ENCODE measurements at places on chromosomes 11 and 22.
A peak's percentile ranks its signal among the peaks of the same experiment; 100 is the strongest.

GRCh38 chr11:125284245-125284850 lies 119.8 kb downstream of the PKNOX2 start:
- no peak for DNase-seq

- no peak for DNase-seq
These were observed 19.2 kb upstream of the MMP13 start for GRCh38 chr11:102974552-102975280.

- peak; percentile 69 for DNase-seq
These were observed 69.4 kb upstream of the FGF3 start for GRCh38 chr11:69888483-69889181.

DNA sequence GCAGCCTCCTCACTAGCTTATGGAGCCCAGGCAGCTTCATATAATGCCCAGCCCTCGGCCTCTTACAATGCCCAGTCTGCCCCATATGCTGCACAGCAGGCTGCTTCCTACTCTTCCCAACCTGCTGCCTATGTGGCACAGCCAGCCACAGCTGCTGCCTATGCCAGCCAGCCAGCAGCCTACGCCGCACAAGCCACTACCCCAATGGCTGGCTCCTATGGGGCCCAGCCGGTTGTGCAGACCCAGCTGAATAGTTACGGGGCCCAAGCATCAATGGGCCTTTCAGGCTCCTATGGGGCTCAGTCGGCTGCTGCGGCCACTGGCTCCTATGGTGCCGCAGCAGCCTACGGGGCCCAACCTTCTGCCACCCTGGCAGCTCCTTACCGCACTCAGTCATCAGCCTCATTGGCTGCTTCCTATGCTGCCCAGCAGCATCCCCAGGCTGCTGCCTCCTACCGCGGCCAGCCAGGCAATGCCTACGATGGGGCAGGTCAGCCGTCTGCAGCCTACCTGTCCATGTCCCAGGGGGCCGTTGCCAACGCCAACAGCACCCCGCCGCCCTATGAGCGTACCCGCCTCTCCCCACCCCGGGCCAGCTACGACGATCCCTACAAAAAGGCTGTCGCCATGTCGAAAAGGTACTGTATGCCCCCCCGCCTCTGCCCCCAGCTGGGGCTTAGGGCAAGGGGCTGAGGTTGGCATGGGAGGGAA lies 8.8 kb downstream of the RBM14 start:
- DNase-seq: no peak

- DNase-seq: no peak
These were observed 119.2 kb downstream of the KCNQ1OT1 start for GRCh38 chr11:2580571-2581001.

GRCh38 chr11:59773083-59773440 lies 17.9 kb downstream of the STX3 start:
- DNase-seq: no peak

DNA sequence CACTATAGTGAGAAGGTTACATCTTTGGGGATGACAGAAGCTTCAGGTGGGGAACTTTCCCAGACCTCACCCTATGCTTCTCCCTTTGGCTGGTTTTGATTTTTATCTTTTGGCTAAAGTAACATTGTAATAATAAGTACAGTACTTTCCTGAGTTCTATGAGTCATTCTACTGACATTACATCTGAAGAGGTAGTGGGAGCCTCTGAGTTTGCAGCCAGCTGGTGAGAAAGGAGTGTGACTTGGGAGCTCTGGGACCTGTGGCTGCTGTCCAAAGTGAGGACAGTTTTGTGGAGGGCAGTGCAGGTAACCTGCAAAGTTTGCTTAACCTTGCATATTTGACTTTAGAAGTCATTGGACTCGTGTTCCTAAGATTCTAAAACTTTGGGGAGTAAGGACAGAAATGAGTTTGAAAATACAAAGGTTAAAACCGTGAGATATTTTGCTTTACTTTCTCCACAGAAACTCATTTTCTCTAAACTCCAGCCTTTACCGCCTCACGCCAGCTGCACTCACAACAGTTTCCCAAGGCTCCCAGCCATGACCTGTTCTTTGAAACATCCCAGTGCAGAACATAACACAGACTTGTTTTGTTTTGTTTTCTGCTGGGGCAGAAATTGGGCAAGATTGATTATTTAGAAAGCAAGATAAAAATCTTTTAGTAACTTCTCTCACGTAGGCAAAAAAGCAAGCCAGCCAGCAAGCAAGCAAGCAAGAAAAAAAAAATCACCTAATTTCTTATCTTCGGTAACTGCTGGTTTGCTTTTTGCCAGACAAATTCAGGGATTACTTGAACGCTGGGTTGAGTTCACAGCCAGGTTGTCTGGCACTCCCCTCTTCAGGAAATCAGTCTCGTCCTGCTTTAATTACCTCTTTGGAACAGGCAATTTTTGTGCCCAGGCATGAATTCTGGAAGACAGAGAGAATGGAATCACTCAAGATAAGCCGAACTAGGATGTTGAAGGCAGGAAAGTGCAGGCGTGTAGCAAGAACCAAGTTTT lies 478.3 kb upstream of the ISX start:
- no peak for DNase-seq

- no peak for DNase-seq
These were observed 5.7 kb upstream of the TNFRSF13C start for GRCh38 chr22:41932353-41932752.

DNA sequence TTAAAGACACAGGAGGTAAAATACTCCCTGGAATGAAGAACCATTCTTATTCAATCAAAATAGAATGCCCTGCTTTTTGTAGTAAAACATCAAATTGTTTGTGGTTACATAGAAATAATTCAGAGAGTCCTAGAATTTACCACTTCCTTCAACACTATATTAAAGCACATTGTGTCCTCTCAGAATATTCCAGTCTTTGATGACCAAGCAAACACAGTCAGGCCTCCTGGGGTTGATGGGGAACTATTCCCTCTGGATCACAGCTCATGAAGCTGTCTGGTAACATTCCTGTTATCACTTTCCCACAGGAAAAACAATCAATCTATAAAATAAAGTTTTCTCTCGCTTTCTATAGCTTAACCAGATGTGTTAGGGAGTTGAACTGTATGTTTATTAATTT lies 389.3 kb downstream of the KCNA4 start:
- no peak for DNase-seq

DNA sequence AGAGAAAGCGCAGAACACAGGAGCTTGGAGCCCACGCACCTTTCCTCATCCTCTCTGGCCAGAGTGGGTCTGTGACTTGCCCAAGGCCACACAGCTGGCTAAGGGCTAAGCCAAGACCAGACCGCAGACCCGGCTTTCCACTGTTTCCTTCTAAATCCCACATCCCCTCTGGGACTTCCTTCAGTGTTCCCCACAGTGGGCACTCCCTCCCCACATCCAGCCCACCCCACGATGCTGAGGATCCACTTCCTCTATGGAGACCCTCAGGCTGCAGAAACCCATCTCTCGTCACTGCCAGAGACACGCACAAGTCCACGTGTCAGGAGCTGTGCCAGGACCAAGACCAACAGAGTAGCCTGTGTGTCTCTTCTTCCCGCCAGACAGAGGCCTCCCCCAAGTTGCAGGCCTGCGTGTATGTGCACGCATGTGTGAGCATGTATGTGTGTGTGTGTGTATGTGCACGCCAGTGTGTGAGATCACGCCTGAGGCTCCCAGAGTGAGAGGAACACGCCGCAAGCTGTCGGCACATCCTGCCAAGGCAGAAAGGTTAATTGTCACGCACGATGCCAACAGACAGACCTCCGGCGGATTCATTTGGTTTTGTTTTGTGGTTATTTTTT lies 21.6 kb downstream of the PDGFB start:
- DNase-seq: no peak

GRCh38 chr11:89922195-89922660 lies at the start of gene TRIM49D1:
TRIM49D1 (minus strand) TSS chr11:89922245; CDS start chr11:89917710, 4,535 bp downstream.
- no peak for DNase-seq

DNA sequence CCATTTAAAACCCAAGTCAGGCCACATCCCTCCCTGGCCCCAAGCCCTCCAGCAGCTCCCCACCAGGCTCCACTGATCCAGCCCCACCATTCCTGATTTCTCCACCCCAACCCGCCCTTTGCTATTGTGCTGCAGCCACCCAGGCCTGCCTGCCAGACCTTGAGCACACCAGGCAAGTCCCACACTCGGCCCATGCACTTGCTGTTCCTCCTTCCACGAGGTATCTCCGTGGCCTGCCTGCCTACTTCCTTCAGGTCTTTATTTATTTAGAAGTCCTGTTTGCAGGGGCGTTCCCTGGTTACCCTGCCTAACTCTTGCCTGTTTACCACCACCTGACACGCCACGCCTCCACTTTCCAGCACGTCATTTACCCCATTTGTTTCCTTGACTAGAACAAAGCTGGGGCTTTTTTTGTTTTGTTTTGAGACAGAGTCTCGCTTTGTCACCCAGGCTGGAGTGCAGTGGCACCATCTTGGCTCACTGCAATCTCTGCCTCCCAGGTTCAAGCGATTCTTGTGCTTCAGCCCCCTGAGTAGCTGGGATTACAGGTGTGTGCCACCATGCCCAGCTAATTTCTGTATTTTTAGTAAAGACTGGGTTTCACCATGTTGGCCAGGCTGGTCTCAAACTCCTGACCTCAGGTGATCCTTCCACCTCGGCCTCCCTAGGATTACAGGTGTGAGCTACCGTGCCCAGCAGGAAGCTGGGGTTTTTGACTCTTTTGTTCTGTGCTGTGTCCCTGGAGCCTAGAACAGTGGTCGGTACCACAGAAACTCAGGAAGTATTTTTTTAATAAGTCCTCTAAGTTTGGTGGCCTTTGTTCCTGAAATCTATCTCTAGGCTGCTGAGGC lies 6.7 kb downstream of the CENPM start:
- DNase-seq: peak; percentile 67

DNA sequence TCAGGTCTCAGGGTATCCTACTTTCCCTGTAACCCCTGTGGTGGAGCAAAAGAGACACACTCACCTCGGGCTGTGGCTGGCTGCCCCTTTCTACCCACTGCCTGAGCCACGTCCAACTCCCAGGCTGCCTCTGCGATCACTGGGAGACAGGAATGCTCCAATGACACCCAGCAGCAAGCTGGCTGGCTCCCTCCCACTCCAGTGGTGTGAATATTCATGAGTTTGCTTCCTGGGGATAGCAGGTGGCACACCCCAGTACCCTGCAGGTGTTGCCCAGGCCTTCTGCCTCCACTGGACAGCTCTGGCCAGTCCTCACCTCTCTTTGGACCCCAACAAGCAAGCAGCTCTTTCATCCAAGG lies 9.7 kb downstream of the GAL3ST1 start:
- DNase-seq: no peak

- DNase-seq: no peak
These were observed 359.5 kb upstream of the C11orf87 start for GRCh38 chr11:109062445-109062844.

DNA sequence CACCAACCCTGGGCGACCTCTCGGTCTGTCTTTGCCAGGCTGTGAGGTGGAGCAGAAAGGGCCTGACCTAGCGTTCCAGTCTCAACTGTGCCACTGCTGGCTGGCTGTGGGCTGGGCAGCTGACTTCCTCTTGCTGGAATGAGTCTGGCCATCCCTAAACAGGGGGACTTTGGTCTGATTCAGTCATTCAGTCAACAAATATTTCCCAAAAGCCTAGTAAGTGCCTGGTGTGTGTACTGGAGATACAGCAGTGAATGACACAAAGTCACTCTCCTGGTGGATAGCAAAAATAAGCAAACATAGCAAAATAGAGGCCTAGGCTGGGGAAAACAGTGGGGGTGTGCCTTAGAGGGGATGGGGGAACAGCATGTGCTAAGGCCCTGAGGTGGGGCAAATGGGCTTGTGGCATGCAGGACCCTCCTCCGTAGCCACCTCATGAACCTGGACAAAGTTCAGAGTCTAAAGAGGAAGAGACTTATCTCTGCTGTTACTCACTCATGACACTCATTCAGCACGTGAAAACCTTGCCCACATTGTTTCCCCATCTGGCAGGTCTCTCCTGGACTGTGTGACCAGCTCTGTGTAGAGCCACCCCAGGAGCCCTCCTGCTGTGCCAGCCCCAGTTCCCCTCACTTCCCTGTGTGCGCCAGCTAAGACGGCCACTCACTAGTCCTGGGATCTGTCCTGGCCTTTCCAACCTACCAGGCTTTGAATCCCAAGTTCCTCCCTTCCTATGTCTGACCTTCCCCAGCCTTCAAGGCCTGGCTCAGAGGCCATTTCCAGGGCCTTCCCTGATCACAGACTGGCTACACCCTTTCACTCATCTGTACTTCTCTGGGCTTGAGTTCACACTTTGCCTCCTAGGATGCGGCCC lies 4.7 kb downstream of the GUCD1 start:
- DNase-seq: no peak

DNA sequence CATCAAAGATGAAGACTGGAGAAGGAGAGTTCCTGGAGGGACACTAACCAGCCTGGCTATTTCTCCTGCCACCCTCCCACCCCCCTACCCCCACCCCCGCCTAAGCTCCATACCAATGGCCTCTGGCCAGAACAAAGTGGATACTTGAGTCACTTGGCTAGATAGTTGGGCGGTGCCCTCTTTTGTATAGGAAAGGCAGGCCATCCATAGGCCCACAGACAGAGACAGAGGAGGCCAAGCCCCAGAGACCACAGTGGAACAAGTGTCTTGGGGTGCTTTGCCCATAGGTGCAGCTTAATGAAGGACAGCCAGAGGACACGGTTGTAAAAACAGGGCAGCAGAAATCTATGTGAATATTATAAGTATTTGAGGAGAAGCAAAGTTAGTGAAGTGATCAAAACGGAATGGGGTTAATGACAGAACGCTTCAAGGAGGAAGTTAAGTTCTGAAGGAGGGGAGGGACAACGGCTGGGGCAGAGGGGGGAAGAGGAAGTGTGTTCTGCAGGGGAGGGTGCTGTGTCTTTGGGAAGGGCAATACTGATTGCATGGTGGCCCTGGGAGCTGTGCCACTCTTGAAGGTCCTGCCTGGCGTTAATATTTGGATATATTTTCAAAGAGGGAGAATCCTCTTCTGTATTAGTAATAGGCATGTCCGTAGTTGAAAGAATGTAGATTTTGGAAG lies 32.7 kb downstream of the FLI1 start:
- no peak for DNase-seq

- no peak for DNase-seq
These were observed 389.4 kb upstream of the CADM1 start for GRCh38 chr11:115893461-115894099.

DNA sequence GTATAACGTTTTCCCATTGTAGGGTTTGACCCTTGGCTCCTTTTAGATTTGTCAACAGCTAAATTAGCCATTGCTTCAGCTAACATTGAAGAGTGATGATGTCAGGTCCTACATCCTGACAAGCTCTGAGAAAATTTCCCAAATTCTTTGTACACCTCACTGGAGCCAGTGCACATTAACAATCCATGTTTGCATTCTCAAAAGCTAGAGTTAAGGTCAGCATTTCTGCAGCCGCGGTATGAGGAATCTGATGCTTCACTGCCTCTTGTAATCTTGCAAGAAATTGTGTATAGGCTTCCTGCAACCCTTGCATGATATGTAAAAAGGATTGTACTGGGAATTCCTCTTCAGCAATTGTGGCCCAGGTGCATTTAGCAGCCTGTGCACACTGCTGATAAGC lies 33.1 kb upstream of the NCAM1 start:
- DNase-seq: no peak

All from breast epithelium (tissue), 4 donors.